ENCODE measurements at places on chromosomes 4 and X.

DNA sequence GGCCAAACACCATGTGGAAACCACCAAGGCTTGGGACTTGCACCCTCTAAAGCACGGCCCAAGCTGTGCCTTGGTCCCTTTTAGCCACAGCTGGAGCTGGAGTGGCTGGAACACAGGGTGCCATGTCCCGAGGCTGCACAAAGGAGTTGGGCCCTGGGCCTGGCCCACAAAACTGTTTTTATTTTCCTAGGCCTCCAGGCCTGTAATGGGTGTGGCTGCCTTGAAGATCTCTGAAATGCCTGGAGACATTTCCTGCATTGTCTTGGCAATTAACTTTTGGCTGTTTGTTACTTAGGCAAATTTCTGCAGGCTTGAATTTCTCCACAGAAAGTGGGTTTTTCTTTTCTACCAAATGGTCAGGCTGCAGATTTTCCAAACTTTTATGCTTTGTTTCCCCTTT, 55.7 kb downstream of the IL15 start:
- DNase-seq: no peak

DNA sequence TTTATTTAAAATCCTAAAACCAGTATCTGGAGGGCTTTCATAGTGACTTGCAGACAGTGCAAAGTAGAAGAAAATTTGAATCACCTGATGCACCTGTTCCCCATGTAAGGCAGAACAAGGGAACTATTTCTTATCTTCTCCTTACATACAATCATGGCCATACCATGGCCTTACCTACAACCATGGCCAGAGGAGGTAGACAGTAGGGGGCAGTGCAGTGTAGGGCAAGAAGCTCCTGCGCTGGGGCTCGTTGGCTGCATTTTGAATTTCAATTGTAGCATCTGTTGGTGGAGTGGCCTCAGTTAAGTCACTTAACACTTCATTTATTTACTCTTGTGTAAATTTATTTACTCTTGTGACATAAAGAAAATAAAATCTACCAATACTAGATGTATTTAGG, 33.0 kb downstream of the GALNTL6 start:
- DNase-seq: no peak

- no peak for DNase-seq
Measured at GRCh38 chr4:157300701-157301100, 80.2 kb downstream of the GRIA2 start.

- DNase-seq: no peak
Measured at GRCh38 chrX:40152173-40152711, 54.5 kb upstream of the BCOR start.

DNA sequence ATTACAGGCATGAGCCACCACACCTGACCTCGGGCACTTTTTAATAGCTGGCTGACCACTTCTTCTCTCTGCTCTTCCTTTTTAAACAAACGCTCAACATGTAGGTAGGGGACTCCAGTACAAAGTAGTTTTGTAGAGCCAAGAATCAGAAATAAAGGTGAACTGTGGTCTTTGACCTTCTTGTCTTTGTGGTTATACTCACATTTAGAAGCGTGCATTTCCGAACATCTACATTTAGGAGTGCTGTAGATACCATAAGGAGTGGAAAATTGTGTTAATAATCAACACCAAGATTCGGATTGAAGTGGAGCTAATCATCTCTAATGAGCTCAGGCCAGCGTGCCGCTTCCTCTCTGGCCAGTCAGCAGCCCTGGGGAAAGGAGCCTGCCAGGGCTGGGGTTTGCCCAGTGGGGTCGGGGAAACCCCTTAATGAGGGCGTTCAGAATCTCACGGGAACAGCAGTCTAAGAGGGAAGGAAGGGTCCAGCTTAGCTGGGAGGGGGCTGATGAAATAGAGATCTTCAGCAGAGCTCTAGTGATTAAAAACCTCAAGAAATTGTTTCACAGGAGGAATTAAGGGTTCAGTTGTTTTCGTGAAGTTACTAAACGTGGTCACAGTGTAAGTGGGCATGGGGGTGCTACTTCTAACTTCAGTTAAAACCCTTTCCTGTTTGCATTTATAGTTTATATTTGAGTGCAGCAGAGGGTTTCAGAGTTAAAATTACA, 81.2 kb downstream of the GAB1 start:
- no peak for DNase-seq

GRCh38 chr4:53059256-53059655, 197.1 kb downstream of the RASL11B start:
- DNase-seq: no peak

GRCh38 chrX:23699636-23700194, 32.4 kb downstream of the PRDX4 start:
- DNase-seq: peak; percentile 0

GRCh38 chr4:15963001-15963451, at the start of gene FGFBP2:
Gene FGFBP2 (minus strand): TSS chr4:15963175. CDS start chr4:15963129, 46 bp downstream.
- DNase-seq: peak; percentile 57

- DNase-seq: peak; percentile 25
Measured at GRCh38 chr4:141329174-141329569, 108.5 kb downstream of the ZNF330 start.

- no peak for DNase-seq
Measured at GRCh38 chr4:98484031-98484430, 174.4 kb downstream of the TSPAN5 start.

GRCh38 chrX:72216973-72217372, 21.9 kb downstream of the ERCC6L start:
- DNase-seq: no peak

DNA sequence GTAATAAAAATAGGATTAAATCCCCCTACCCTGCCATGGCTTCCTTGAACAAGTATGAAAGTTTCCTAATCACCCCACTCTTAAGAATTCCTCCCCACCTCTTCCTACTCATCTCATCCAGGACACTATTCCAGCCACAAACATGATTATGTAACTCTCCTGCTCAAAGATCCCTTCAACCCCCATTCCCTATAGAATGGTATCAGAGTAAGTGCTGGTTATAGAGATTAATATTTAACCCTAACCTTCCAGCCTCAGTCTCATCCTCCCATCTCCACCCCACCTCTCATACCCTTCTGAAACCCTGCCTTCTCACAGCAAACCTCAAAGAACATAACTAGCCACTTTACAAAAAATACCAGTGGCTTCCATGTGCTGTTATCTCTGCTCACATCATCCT, 155.1 kb downstream of the PPP3CA start:
- no peak for DNase-seq

DNA sequence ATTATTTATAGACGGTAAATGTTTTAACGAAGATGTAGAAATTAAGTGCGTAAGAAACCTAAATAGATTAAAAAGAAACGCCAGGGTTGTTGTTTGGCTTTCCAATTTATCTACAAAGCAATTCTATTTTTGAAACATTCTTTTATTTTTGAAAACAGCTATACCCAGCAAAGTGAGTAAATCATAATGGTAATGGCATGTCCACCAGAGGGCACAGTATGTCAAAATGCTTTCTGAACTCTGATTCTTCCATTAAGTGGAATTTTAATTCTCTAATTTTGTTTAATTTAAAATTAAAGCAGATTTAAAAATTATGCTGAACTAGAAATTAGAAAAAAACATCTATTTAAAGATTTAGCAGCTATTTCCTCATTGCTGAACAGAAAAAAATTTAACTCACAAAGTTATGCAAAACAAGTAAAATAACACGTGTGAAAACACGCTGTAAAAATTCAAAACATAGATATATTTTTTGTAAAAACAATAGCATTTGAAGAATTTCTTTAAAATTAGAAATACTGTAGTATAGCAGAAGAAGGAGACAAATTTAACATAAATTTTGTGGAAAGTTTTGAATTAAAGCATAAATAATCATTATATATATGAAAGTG, 26.5 kb downstream of the RASSF6 start:
- DNase-seq: no peak

DNA sequence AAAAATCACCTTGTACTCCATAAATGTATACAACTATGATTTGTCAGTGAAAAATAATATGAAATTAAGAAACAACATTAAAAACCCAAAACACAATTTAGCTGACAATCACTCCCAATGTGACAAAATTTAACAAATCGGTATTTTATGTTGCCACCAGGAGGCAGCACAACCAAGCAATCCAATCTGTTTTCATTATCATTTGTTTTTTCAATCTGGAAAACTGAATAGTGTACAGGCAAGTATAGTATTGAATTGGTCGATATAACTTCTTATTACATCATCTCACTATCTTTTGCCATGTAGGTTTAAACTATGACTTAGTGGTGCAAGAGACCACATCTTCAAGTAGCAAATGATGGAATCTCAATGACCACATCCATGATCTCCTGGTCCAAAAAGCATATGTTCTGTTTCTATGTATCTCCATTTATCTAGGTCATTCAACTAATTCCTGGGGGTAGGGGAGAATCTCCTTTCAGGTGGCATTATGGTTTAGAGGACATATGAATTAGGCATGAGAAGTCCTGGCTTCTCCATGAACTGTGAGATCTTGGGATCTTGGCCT, 112.9 kb upstream of the AGA start:
- DNase-seq: peak; percentile 9

GRCh38 chr4:140049849-140050637, 103.9 kb downstream of the MAML3 start:
- no peak for DNase-seq

DNA sequence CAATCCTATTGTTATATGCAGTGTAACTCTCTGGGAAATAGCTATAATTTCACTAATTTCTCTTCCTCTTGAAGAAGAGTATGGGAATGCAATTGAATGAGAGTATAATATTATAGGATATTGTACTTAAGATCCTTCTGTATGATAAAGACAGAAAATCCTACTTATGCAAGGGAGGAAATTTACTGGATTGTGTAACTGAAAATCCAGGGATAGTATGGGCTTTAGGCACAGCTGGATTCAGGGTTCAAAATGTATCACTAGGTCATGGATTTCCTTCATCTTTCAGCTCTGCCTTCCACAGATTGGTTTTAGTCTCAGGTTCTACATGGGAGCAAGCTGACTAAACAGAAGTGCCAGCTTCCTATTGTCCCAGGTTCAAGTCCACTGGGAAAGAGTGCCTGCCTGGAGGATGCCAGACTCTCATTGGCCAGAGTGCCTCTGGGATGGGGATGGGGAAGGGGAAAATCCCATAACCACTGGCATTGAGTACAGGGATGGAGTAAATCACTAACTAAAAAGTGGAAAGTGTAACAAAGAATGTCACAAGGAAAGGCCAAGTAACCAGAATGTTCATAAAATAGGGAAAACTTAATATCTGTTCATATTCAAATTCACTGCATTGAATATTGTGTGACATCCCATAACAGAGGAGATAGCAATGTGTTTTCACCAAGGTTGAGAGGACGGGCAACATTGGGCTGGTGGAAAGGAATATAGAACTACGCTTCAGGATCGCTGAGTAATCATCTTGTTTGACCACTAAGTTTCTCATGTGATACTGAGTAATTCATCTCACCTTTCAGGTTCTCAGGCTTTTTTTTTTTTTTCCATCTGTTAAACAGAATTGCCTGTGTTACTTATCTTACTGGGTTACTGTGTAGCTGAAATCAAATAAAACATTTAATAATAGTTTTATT, 75.7 kb downstream of the ANXA3 start:
- DNase-seq: no peak

- DNase-seq: no peak
Measured at GRCh38 chrX:43238461-43238945, 417.6 kb upstream of the MAOA start.

DNA sequence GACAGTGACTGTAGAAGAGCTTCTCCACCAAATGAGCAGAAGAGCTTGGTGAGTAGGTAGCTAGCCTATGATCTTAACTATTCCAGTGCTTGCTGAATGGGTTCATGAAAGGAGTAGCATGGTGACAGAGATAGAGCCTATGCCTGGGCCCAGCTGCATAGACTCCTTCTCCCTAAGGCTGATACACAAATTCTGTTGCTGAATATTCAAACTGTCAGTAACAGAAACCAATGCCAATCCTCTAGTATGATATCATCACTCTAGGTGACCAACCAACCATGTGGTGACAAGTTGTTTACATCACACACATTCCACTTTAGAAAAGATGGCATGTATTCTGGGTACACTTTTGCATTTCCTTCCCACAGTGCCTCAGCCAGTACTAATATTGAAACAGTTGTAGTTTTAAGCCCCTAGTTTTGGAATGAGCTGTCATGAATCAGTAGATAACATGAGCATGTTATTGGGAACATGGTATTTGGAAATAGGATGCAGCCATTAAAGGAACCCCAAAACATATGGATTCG, 103.4 kb upstream of the GRXCR1 start:
- DNase-seq: no peak

DNA sequence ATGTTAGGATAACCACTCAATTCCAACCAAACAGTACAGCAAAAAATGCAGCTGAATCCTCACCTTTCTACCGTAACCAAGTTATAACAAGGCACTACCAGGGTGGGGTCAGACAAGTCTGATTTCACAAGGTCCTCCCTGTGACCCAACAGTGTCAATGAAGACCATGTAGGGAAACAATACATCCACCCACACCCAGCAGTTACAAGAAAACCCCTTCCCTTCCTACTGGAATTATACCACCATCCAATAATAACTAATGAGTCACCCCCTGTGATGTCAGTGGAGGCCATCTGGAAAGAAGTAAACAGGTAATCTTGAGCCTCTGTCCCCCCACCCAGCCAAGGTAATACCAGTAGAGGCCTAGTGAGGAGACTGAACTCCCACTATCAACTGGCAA, 117.6 kb downstream of the FGF16 start:
- DNase-seq: no peak

DNA sequence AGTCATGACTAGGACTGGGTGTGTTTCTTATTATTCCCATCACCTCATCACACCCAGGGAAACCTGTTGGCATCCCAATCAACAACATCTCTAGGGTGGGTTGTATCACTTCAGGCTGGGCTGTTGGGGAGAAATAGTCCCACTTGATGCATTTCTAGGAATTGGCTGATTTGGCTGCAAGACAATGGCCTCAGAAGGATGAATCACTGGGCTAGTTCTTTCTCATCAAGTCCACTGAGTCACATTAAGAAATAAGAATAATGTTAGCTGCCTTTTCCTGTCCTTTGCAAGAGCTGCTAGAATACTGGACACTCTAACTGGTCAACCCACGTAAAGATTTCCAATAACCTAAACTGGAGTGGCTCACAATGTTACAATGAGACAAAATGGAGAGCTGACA, 104.2 kb downstream of the CHRDL1 start:
- DNase-seq: no peak

- DNase-seq: no peak
Measured at GRCh38 chr4:77931452-77932135, 69.0 kb downstream of the MRPL1 start.

DNA sequence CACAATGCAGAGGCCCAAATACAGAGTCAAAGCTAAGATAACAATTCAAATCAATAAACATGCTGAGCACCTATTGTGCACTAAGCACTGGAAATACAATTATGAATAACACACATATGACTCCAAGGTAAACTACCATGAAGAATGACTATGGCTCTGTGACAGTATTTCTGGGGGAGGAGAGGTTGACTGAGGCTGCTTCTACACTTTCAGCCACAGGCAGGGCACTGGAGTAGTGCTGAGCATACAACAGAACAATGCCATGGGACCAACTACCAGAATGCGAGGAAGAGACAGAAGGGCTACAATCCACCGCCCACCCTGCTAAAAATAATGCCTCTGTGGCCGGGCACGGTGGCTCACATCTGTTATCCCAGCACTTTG, 13.7 kb downstream of the TEC start:
- DNase-seq: no peak

GRCh38 chr4:104394406-104395167, 100.1 kb downstream of the CXXC4 start:
- no peak for DNase-seq
